ENCODE measurements at places on chromosomes 13 and 19.

DNA sequence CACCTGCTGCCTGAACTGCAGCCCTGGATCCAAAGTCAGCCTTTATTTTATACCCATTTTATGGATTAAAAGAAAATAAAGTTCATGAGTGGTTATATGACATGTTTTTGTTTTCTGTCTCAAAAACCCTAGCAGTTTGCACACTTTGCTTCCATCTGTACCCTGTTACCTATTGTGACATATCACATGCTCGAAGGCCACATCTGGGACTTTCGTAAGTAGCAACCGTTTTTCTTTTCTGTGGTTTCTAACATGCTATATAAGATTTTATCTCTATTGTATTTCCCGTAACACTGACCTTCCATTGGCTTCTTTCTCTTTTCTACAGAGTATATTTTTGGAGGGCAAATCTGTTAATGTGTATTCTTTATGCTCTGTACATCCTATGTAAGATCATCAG lies 1007.2 kb downstream of the PCDH9 start:
- DNase-seq = no peak

DNA sequence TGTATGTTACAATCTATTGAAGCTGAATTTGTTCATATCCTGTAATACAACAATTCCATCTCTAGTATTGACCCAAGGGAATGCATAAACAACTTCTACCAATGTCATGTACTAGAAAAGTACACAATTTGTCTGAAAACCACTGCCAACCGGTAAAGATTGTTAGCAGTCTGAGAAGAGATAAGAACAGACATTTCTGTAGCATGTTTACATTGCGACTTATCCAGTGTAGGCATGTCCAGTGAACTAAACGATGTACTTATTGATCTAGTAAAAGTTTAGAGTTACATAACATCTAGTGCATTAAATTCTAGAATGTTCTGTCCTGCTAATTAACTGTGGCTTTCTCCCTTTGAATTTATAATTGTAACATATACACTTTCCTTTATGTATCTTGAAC lies 425.9 kb downstream of the SLITRK6 start:
- DNase-seq = no peak

- no peak for DNase-seq
These were observed 2.3 kb upstream of the U2AF2 start for GRCh38 chr19:55652311-55653128.

DNA sequence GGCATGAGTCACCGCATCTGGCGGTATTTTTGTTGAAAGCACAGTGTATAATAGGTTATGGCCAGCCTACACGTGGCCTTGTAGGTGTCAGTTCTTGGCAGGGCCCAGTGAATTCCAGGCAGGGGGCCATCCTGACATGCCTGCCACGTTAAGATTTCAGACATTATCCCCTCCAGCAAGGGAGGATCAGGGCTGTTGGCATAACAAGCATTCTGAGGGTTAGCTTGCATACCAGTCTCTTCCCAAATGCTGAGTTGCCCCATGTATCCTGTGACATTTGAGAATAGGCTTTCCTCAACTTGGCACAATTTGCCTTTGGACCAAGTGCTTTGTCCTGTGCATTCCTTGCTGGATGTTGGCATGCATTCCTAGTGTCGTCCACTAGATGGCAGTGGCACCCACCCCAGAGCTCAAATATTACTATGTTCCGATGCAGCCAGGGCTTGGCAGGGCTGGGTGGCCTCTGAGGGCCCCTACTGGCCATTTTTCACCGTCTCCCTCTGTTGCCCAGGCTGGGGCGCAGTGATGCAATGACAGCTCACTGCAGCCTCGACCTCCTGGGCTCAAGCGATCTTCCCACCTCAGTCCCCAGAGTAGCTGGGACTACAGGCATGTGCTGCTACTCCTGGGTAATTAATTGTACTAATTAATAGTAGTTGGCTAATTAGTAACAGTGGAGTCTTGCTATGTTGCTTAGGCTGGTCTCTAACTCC lies 31.2 kb downstream of the NLRP12 start:
- DNase-seq = peak; percentile 85

- DNase-seq = no peak
These were observed 879.0 kb upstream of the SLITRK5 start for GRCh38 chr13:86792153-86792651.

DNA sequence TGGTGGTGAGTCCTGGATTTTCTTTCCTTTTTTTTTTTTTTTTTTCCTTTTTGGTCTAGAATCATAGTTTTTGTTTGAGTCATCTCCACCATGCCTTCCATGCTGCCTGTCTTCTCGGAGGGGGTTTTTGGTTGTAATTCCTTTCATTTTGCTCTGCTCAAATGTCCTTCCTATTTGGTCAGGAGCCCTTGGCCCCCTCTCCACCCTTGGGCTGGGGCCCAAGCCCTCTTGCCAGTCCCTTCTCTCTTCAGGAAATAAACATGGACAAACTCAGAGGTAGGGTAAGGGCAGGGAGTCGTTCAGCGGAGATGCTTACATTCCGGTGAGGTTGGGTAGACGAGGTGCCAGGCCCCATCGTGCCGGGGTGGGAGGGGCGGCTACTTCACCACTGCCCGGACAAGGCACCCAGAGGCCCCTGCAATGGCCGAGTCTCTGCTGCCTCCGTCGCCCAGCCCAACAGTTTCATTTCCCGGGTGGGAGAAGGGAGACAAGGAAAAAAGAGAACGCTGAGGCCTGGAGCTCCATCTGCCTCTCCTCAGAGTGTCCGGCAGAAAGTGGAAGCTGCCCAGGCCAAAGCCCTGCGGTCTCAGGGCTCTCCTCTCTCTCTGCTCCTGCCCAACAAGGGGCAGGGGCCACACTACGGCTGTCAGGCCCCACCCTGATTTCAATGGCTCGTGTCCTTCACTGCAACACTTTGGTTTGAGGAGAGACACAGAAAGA lies 12.7 kb downstream of the ZNF574 start:
- DNase-seq = no peak
